ENCODE measurements at places on chromosomes 11 and 22.

DNA sequence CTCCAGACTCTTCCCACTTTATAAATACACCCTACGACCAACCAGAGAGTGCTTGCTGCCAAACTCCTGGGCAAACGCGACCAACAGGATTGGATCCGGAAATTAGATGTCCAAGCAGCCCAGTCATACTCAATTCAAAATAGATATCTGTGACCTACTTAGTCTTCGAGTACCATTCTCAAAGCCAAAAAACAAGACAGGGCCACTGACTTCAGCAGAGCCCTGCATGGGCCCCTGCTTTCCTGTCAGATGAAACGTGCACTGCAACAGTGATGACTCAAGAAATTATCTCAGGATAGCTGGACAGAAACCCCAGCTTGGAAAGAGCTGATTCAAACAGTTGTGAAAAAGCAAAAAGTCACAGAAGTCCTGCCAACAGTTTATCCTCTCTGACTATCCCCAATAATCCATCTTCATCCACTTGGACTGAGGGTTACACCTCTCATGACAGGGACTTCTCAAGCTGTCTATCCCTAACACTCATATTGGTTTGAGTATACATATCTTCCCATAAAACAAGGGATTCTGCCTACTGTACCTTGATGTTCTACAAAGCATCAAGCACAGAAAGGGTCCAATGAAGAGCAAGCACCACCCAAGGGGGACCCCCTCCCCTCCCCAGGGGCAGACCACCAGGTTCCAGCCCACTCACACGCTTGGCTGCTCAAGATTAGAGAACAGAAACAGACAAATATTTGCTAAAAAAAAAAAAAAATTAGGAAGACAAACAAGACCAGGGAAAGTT lies 17.4 kb downstream of the SMCO4 start:
- DNase-seq: no peak

DNA sequence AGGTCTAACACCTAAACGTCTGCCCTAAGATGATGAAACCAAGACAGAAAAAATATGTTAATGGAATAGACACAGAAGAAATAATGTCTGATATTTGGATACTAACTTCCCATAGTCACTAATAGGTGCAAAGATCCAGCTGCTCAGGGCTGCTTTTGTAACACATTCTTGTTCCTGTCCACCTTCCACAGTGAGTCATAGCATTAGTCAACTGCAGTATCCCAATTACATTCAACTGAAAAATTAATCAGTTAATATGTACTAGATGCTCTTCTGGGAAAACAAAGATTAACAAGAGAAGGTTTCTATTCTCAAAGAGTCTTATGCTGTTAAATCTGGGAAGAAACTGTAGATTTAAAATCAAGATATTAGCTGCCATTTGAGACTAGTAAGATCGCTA lies 47.6 kb downstream of the HEPHL1 start:
- DNase-seq: no peak

- DNase-seq: no peak
Measured at GRCh38 chr11:43021466-43021865, 290.3 kb upstream of the API5 start.

DNA sequence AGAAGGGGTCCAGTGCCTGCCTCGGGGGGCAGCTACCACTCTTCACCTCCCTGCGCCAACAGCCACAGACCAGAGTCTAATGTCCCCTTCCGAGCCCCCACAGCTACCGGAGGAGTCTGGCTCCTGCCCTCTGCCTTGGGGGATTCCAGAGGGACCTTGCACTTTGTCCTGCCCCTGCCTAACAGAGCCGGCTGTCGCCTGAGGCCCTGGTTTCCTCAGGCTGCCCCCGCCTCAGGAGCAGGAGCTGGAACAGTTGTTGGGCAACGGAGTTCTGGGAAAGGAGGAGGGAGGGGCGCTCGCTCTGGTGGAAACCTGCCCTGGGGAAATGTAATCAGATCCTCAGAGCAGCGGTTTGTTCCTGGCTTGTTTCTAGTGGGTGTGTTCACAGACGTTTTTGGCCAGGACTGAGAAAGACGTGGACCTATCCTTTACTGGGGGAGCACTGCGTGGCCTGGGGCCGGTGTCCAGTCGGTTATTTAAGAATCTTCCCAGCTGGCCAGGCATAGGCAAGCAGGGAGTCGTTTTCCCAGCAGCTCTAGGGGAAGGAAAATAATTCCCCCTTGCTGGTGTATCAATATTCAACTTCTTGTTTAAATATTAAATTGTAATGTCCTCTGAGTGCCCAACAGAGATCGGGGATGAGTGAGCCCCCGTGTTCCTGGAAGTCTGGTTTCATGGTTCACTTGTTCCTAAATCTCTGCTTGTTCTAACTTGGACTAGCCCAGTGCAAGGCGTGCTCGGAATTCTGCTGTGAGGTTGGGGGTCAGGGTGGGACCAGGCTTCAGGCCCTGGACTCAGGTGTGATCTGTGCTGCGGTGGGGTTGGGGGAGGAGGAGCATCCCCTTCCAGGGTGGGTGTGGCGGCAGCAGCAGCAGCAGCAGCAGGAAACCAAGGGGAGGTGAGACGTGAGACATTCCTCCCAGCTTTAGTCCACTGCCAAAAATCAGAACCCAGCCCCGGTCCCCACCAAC lies 32.1 kb downstream of the A4GALT start:
- DNase-seq: peak; percentile 36

DNA sequence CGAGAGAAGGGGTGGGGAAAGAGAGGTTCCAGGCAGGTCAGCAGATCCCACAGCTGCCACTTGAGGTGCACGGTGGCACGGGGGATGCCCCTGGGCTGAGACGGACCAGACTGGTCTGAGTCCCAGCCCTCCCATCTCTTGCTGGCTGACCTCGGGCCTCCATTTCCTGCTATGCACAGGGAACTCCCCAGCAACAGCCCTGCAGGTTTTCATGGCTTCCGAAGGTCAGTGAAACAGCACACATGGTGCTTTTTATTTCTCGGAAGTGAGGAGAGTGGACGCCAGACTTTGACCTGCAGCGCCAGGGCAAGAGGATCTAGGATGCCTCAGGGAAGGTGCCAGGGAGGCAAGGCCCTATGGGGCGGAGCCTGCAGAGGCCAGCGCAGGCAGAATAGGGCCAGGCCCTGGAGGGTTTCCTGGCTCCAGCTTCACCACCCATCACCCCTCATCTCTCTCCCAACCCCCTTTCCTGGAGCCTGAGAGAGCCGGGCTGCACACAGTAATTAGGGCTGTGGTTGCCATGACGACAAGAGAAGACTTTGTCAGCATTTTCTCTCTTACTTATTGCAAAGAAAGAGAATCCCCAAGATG lies 29.5 kb downstream of the SLC22A12 start:
- no peak for DNase-seq
